BJ (cell line): ENCODE measurements at places on chromosomes 11 and 22. TPM values are rescaled to one million over a fixed set of nuclear protein-coding genes. Genes with fewer than 3 reads are reported as not detected.

DNA sequence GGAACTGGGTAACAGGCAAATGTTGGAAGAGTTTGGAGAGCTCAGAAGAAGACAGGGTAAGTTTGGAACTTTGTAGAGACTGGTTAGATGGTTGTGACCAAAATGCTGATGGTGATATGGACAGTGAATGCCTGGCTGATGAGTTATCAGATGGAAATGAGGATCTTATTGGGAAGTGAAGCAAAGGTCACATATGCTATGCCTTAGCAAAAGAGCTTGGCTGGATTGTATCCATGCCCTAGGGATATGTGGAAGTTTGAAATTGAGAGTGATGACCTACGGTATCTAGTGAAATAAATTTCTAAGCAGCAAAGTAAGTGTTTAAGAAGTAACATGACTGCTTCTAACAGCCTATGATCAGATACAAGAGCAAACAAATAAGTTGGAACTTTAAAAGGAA lies 17.8 kb downstream of the BBOX1 start:
- peak; percentile 59 for DNase-seq

- no peak for DNase-seq
These were observed 467.6 kb downstream of the SOX6 start for GRCh38 chr11:15888556-15889345.

GRCh38 chr11:44267006-44267749 lies 42.8 kb downstream of the ALX4 start:
- DNase-seq, result no peak

DNA sequence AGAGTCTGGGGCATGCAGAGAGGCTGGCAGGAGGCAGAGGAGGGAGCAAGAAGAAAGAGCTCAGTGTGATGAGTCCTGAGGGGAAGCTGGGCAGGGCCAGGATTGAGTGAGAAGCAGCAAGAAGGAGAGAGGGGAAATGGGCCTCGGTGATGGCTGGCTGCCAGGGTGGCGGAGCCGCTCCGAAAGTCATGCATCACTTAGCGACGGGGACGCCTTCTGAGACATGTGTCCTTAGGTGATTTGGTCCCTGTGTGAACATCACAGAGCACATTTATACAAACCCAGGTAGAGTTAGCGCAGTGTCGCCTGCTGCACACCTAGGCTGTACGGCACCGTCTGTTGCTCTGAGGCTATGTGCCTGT lies 15.1 kb downstream of the TBC1D22A start:
- DNase-seq, result no peak

- DNase-seq, result no peak
These were observed 19.2 kb downstream of the FAM118A start for GRCh38 chr22:45328822-45329529.

- no peak for DNase-seq
These were observed 16.0 kb downstream of the TBX1 start for GRCh38 chr22:19776433-19777031.

DNA sequence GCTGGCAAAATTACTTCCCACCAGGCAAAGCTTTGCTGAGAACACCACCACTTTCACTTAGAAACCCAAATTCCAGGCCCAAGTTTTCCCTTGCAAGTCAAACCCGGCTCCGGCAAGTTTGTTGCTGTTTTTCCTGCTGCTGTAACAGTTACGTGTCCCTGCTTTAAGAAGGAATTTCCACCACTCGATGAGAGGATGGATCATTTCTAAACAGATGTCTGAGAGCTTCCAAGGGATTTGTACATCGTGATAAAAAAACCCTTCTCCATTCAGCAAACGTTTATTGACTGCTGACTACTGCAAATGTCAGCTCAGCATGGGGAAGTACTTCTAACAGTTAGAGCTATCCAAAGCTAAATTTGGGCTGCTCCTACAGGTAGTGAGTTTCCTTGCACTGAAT lies 19.7 kb downstream of the P2RX3 start:
- DNase-seq, result no peak

POU2AF3 gene
- not detected in 2 replicates for polyA plus RNA-seq

CABP4 gene
- not detected in 2 replicates for polyA plus RNA-seq

LRRC55 gene
- polyA plus RNA-seq, result not detected in 2 replicates

OR2AG2 gene
- 0.28 and 0.60 TPM in 2 replicates for polyA plus RNA-seq

- DNase-seq, result no peak
These were observed 14.2 kb upstream of the APOA1 start for GRCh38 chr11:116851626-116852025.

- DNase-seq, result no peak
These were observed 7.2 kb downstream of the OSBP2 start for GRCh38 chr22:30701872-30702271.

PANX2 gene
- polyA plus RNA-seq, result 0.92 and 1.4 TPM in 2 replicates

DNA sequence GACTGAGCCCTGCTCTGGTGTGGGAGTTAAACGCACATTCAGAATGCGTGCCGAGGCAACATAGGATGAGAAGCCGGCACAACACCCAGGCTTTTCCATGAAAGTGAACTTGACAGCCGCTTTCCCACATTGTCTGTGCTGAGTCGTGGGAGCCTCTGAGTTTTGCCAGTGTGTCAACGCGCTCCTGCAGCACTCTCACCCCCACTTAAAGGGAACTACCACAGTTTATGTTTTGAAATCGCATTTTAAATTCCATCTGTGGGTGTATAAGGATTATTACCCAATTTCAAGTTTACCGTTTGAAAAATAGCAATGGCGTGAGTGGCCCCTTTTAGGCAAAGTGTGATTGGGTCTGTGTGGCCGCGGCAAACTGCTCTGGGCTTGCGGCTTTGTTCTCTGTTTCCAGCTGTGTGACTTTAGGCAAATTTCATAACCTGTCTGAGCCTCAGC lies 81.5 kb downstream of the FBLN1 start:
- DNase-seq, result peak; percentile 79

DNA sequence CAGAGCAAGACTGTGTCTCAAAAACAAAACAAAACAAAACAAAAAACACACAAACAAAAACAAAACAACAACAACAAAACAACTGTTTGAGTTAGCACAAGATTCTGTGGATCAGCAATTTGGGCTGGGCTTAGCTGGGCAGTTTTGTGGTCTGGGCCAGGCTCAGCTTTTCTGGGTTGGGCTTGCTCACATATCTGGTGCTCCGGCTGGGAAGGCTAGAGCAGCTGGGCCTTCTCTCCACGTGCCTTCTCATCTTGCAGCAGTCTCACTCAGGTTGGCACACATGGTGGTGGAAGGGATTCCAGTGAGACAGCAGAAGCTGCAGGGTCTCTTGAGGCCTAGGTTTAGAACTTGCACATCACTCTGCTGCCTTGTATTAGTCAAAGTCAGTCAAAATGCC lies 35.7 kb downstream of the EIF3F start:
- DNase-seq, result no peak

INS gene
- not detected in 2 replicates for polyA plus RNA-seq

DNA sequence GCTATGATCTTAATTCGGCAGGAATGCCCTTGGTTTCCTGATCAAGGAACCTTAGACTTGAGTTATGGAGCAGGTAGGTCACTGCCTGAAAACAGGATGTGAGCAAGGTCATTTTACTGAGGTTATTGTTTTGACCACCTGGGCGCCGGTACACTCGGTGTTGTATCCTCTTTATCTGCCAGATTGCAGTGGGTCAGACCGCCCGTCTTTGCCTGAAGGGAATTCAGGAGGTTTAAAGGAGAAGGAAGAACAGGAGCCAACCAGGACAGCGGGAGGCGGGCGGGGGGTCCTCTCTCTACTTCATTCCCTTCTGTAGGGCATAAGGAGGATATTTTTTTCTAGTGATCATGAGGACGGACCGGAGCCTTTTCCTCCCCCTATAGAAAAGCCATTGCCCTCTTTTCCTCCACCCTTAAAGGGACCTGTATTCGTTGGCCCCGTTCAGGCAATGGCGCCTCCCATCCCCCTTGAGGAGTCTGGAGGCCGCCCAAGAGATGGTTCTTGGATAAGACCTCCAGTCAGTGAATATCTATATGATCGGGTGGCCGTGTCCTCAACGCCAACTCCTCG lies 649 bp downstream of the MS4A15 start:
- DNase-seq, result no peak

- DNase-seq, result no peak
These were observed 47.6 kb upstream of the VPREB1 start for GRCh38 chr22:22196833-22197477.

GRCh38 chr11:68677432-68677831 lies 6.9 kb upstream of the GAL start:
- DNase-seq, result peak; percentile 59

USP35 gene
- 4.2 and 6.3 TPM in 2 replicates for polyA plus RNA-seq

DNA sequence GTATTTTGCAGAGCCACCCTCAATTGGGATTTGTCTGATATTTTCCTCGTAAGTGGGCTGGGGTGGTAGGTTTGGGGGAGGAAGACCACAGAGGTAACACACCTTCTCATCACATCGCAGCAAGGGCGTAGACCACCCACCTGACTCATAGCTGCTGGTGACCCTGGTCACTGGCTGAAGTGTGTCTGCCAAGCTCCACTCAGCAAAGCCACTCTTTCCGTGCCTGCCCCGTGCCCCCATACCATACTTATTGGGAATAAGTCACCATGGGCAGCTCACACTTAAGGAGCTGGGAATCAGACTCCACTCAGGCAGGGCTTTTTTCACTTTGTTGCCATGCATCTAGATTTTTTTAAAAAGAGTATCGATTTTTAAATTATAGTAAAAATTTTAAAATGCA lies 111.6 kb downstream of the PHF21B start:
- no peak for DNase-seq

ALDH3B1 gene
- 48.4 and 74.2 TPM in 2 replicates for polyA plus RNA-seq

GRCh38 chr11:100354736-100355135 lies 332.4 kb upstream of the ARHGAP42 start:
- DNase-seq, result no peak

DNA sequence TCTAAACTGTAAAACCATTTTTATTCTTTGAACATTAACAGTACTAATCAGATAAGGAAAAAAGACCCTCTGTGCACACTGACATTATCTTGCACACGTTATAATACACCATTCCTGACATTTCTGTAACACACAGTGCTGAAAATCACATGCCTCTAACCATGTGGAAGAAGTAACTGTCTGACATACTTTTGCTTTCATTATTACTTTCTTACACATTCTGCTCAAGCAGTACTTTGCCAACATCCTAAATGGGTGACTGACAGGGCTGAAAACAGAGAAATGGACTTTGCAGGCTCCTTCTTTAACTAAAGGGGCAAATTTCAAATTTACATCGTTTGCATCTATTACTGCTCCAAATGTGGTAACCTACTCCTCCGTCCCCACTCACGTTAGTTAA lies 22.8 kb upstream of the TP53AIP1 start:
- no peak for DNase-seq

- peak; percentile 90 for DNase-seq
These were observed 6.7 kb upstream of the AHNAK start for GRCh38 chr11:62553080-62553838.

DNA sequence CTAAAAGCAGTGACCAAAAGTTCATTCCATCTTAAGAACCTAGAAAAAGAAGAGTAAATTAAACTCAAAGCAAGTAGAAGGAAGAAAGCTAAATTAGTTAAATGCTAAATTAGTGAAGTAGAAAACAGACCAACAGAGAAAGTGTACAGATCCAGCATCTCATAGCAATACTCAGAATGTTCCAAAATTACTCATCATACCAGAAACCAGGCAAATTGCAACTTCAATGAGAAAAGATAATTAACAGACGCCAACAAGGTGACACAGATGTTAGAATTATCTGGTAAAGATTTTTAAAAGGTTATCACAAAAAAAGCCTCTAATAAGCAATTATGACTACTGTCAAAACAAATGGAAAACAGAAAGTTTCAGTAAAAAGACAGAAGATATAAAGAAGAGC lies 96.8 kb downstream of the ALX4 start:
- no peak for DNase-seq

GRCh38 chr11:134711588-134711987 lies 299.5 kb upstream of the B3GAT1 start:
- DNase-seq, result no peak

BTG4 gene
- polyA plus RNA-seq, result 0.11 TPM in 1 of 2 replicates, not detected in the other

ASRGL1 gene
- polyA plus RNA-seq, result 0.58 and 0.75 TPM in 2 replicates

LRRC56 gene
- 0.92 and 1.5 TPM in 2 replicates for polyA plus RNA-seq

DNA sequence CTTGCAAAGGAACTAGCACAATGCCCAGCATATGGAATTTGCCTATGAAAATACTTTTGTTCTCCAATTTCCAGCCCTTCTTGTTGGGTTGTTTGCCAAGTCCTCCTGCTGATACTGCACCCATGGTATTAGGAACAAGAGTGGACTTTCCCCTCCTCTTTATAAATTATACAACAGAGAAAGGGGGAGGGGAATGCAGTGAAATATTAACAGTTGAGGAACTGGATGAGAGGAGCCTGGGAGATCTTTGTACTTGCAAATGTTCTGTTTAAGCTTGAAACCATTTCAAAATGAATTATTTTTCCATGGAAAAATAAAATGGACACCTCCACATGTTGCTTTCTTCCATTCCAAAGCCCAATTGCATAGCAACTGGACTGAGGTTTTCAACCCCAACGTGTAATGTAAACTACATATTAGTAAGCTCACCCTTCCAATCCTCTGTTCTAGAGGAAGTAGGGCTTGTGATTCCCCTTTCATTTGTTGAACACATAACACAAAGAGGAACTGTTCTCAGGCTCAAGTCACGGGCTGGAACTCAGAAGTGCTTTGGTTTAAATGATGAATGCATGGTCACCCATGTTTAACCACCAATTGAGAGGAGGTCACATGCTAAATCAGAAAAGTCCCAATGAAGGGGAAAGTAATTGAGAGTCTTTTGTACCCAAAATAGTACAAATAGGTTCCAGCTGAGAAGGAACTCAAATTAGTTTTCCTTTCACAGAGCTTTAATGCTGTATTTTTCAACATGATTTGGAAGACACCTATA lies 66.2 kb upstream of the ZC3H12C start:
- DNase-seq, result no peak

- no peak for DNase-seq
These were observed 237.0 kb downstream of the MIAT start for GRCh38 chr22:26894362-26894761.

GRCh38 chr11:100359281-100359680 lies 327.8 kb upstream of the ARHGAP42 start:
- no peak for DNase-seq

- no peak for DNase-seq
These were observed 83.3 kb downstream of the SGSM3 start for GRCh38 chr22:40453671-40454070.

APOA1 gene
- polyA plus RNA-seq, result not detected in 2 replicates

GRCh38 chr11:74636630-74637184 lies 44.3 kb downstream of the POLD3 start:
- peak; percentile 57 for DNase-seq

UPK3A gene
- not detected in 2 replicates for polyA plus RNA-seq

KRTAP5-11 gene
- not detected in 2 replicates for polyA plus RNA-seq

DNA sequence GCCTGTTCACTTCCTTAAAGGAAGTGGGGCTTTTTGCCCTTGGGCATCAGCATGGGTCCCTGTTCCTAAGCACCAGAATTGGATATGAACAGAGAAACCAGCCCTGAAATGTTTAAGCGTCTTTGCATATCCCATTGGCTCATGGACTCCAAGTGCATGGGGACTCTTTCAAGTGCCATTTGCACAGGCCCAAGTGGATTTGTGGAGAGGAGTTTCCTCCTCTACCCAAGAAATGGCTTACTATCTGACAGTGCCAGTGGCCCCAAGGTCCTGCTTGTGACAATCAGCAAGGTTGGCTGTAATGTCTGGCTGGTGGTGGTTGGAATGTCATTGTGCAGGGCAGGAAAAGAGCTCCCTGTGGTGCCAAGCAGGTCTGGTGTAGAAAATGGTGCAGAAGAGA lies 4.0 kb downstream of the TOMM22 start:
- no peak for DNase-seq

GRCh38 chr11:7665473-7666291 lies 7.6 kb downstream of the CYB5R2 start:
- DNase-seq, result no peak

- no peak for DNase-seq
These were observed 4.0 kb downstream of the TCP11L1 start for GRCh38 chr11:33043221-33043830.

OR2AT4 gene
- polyA plus RNA-seq, result not detected in 2 replicates

GRCh38 chr11:62908468-62909072 lies 12.6 kb downstream of the CHRM1 start:
- DNase-seq, result no peak

GRCh38 chr11:76690736-76691135 lies 20.2 kb upstream of the LRRC32 start:
- DNase-seq, result peak; percentile 40

BACE1 gene
- polyA plus RNA-seq, result 47.8 and 99.6 TPM in 2 replicates
